ENCODE measurements at places on chromosomes 6 and 20.

GRCh38 chr6:3468585-3468984 lies 11.7 kb upstream of the SLC22A23 start:
- peaks cover 5% of the 10 kb centered on the region for H3K4me1 ChIP-seq
- H3K27ac ChIP-seq = no peak overlapping the region
- no peak for DNase-seq
- no peaks in the 10 kb centered on the region for H3K27me3 ChIP-seq

DNA sequence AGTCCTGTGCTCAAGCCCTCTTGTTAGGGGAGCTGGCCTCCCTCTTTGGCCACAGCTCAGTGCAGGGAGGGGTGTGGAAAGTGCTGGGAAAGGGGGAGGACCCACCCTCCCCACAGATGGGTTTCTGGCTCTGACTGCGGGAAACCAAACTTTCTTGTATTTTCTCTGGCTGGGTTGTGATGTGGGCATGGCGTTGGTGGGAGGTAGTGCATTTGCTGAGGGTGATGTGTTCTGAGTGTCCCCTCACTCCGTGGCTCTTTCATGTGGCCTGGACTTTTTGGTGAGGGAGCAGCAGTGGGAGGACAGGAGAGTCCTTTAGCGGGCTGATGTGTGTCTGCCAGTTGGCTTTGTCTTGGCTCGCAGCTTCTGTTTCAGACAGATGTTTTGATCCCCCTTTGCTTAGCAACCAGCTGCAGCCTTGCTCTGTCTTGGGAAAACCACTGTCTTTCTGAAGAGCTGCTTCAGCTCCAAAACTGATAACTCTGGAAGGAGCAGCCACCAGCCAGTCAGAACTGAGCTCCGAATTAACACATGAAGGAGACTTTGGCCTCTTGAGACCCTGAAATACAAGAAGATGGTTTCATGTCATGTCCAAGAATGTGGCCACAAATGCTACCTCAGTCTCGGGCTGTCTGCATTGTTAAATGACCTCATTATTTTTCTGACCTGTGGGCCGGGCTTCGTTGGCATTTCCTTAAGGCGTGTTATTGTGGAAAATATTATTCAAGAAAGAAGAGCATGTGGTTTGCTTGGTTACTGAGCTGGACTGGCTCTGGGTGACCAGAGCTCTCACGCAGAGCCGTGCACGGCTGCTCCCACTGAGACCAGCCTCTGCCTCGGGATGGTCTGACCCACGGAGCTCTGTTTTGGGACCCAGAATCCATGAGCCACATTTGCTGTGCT lies 21.5 kb downstream of the SYNJ2 start:
- no peaks in the 10 kb centered on the region for H3K36me3 ChIP-seq
- peaks cover 12% of the 10 kb centered on the region for H3K4me1 ChIP-seq
- peak overlapping the region; percentile 8 for H3K27ac ChIP-seq
- no peak for DNase-seq

DNA sequence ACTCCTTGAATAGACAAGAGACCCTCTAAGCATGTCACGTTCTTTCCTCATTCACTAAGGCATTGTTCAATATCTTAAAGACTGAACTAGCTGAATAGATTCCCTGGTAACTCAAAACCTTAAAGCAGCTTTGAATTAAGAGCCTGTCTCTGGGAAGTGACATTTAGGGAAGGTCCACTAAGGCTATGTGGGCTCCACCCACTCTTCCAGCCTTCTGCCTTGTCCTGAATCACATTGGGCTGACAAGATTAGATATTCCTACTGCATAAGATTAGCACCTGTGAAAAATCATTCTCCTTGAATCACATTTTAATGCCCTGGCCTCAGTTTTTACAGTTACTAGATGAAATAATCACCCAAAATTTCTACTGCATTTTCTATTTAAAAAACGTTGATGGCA lies 36.3 kb downstream of the CLIC5 start:
- no peak overlapping the region for H3K27ac ChIP-seq
- no peaks in the 10 kb centered on the region for H3K27me3 ChIP-seq
- H3K4me3 ChIP-seq = no peak overlapping the region
- H3K36me3 ChIP-seq = no peaks in the 10 kb centered on the region
- H3K4me1 ChIP-seq = no peaks in the 10 kb centered on the region
- DNase-seq = no peak

DNA sequence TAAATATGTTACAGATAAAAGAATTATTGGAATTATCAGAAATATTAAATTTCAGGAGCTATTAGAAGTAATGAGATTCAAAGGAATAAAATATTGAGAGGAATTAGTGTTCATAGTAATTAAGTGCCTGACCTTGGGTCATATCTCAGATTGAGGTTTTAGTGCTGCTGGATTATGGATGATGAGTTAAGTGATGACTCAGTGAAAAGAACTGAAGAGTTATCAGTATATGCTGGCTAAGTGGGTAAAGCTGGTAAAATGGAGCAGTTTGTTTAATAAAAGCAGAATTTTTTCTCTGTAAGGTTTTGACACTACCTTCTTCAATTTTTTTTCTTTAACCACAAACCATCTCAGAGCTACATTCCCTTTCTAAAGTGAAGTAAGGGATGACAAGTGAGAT lies 206.7 kb downstream of the MANEA start:
- DNase-seq = no peak
- H3K27ac ChIP-seq = no peak overlapping the region
- H3K36me3 ChIP-seq = no peaks in the 10 kb centered on the region
- no peaks in the 10 kb centered on the region for H3K4me1 ChIP-seq
- no peaks in the 10 kb centered on the region for H3K27me3 ChIP-seq
- no peak overlapping the region for H3K4me3 ChIP-seq

GRCh38 chr6:48765352-48765961 lies 654.5 kb upstream of the PTCHD4 start:
- H3K4me3 ChIP-seq = no peak overlapping the region
- no peak overlapping the region for H3K27ac ChIP-seq
- H3K27me3 ChIP-seq = no peaks in the 10 kb centered on the region
- DNase-seq = peak; percentile 64

GRCh38 chr6:159572439-159573110 lies 120.5 kb downstream of the SOD2 start:
- H3K27me3 ChIP-seq = no peaks in the 10 kb centered on the region
- no peak overlapping the region for H3K27ac ChIP-seq
- no peak for DNase-seq
- H3K36me3 ChIP-seq = no peaks in the 10 kb centered on the region

- no peak for DNase-seq
- H3K4me1 ChIP-seq = no peaks in the 10 kb centered on the region
- no peak overlapping the region for H3K4me3 ChIP-seq
- H3K27ac ChIP-seq = no peak overlapping the region
- H3K27me3 ChIP-seq = no peaks in the 10 kb centered on the region
These were observed 162.5 kb downstream of the KHDC1L start for GRCh38 chr6:73062837-73063236.

GRCh38 chr20:1185790-1186334 lies 1.1 kb upstream of the TMEM74B start:
- peaks cover 3% of the 10 kb centered on the region for H3K36me3 ChIP-seq
- peaks cover 4% of the 10 kb centered on the region for H3K4me1 ChIP-seq
- no peak overlapping the region for H3K4me3 ChIP-seq
- H3K27ac ChIP-seq = no peak overlapping the region
- peak; percentile 57 for DNase-seq
- H3K27me3 ChIP-seq = no peaks in the 10 kb centered on the region

DNA sequence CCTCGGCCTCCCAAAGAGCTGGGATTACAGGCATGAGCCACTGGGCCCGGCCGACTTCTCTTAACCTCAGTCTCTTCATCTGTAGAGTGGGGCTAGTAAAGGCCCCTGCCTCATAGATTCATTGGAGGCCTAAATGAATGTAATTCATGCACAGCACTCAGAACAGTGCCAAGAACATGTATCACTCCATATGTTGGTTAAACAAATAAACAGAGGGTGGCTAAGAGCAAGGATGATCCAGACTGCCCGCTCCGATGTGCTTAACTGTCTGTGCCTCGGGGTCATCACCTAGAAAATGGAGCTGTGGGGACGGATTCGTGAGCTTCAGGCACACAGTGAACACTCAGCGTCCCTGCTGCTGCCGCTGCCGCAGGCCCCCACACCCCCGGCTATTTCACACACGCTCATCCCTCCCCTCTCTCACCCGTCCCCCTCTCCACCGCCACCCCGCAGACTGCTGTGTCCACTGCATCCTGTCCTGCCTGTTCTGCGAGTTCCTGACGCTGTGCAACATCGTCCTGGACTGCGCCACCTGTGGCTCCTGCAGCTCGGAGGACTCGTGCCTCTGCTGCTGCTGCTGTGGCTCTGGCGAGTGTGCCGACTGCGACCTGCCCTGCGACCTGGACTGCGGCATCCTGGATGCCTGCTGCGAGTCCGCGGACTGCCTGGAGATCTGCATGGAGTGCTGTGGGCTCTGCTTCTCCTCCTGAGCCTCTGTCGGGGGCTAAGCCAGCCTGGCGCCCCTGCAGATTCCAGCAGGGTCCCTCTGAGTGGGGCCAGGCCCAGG lies 14.8 kb downstream of the MDFI start:
- H3K36me3 ChIP-seq = peaks cover 29% of the 10 kb centered on the region
- no peak for DNase-seq
- no peaks in the 10 kb centered on the region for H3K27me3 ChIP-seq
- no peak overlapping the region for H3K4me3 ChIP-seq
- no peak overlapping the region for H3K27ac ChIP-seq

DNA sequence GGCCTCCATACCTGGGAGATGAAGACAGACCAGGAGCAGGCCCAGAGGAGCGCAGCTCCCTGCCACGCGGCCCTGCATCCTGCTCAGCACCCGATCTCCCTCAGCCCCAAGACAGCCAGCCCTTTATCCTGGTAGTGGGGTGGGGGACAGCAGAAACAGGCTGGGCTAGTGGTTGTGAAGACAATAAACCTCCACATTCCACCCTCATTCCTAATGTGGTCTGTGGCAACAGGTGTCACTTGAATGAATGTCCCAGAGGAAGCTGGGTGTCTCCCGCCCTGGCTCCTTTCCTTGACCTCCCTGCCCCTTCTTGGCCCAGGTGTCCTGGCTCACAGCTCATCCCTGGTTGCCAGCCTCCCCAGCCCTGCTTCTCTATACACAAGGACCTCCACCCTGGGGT lies at the start of gene C6orf15:
Gene C6orf15 (minus strand): TSS at position 98 of the 400 bp plus-strand sequence. CDS start 20 bp downstream, at position 78.
- DNase-seq = no peak
- H3K4me1 ChIP-seq = no peaks in the 10 kb centered on the region
- no peaks in the 10 kb centered on the region for H3K36me3 ChIP-seq
- H3K4me3 ChIP-seq = no peak within 1 kb of the TSS

DNA sequence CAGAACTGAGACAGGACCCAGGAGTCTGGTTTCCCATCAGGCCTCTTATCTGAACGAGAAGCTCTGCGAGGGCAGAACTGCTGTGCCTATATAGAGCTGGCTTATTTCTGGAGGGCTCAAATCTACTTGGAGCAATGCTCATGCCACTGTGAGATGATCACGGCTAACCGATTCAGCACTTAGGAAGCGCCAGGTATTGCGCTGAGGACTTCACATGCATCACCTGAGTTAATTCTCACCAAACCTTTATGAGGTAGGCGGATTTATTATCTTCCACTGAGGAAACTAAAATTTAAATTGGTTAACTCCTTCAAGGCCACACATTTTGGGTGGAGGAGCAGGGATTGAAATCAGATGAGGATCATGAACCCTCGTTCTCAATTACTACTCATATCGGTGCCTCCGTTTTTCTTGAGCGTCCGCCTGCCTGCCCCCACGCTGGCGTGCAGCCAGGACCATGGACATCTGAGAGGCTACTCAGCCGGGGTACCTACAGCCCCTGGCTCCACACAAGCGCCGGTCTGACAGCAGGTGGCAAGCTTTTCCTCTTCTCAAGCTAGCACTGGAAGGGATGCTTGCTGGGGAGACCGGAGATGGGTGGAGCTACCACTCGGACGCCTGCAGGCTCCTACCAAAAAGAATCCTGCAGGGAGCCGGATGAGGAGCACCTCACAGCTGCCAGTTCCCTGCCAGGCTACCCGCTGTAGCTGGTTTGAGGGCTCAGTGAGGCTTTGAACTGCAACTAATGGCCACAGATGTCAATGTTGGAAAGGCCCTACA lies 1.0 kb upstream of the PCIF1 start:
- DNase-seq = peak; percentile 72
- H3K36me3 ChIP-seq = peaks cover 11% of the 10 kb centered on the region
- no peaks in the 10 kb centered on the region for H3K27me3 ChIP-seq
- H3K4me1 ChIP-seq = peaks cover 18% of the 10 kb centered on the region
- peak overlapping the region; percentile 100 for H3K27ac ChIP-seq

- no peak overlapping the region for H3K4me3 ChIP-seq
- H3K27ac ChIP-seq = no peak overlapping the region
- no peaks in the 10 kb centered on the region for H3K4me1 ChIP-seq
- no peaks in the 10 kb centered on the region for H3K27me3 ChIP-seq
- no peak for DNase-seq
These were observed 88.2 kb downstream of the RREB1 start for GRCh38 chr6:7196019-7196402.

GRCh38 chr20:44448753-44449546 lies 26.7 kb upstream of the TTPAL start:
- no peaks in the 10 kb centered on the region for H3K27me3 ChIP-seq
- H3K36me3 ChIP-seq = no peaks in the 10 kb centered on the region
- H3K27ac ChIP-seq = no peak overlapping the region
- H3K4me1 ChIP-seq = no peaks in the 10 kb centered on the region
